HL-60 (cell line): ENCODE measurements at places on chromosomes 2 and 18.

GRCh38 chr2:85540133-85540648 lies 1.2 kb downstream of the MAT2A start:
- peak; percentile 38 for DNase-seq

GRCh38 chr18:58013241-58014211 lies 30.5 kb upstream of the NEDD4L start:
- DNase-seq, result no peak

DNA sequence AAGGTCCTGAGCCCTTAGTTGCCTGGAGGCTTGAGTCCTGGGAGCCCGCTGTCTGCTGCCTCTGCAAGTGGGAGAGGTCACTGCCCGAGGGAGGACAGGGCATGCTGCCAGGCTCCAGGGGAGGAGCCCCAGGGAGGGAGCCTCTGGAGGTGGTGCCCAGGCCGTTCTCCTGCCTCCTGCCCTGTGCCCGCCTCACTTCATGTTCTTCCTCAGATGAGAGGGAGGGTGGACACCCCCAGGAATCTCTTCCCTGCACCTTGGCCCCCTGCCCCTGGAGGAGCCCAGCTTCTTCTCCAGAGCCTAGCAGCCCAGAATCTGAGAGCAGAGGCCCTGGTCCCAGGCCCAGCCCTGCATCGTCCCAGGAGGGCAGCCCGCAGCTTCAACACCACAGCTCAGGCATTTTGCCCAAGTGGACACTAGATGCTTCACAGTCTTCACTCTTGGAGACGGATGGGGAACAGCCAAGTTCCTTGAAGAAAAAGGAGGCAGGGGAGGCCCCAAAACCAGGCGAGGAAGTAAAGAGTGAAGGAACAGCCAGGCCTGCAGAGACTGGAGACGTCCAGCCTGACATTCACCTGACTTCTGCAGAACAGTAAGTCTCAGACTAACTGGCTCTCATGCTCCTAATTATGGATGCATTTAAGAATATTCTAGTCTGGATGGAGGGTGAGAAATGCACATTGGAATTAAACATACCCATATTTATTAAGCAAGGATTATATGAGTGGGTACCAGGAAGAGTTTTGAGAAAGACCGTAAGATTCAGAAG lies 12.1 kb downstream of the PSD4 start:
- no peak for DNase-seq

GRCh38 chr2:105746177-105747080 lies 1.7 kb downstream of the NCK2 start:
- peak; percentile 53 for DNase-seq

GRCh38 chr2:232142049-232142448 lies 180.5 kb downstream of the DIS3L2 start:
- peak; percentile 19 for DNase-seq
